MCF 10A (cell line): ENCODE measurements at places on chromosomes 4 and X.

DNA sequence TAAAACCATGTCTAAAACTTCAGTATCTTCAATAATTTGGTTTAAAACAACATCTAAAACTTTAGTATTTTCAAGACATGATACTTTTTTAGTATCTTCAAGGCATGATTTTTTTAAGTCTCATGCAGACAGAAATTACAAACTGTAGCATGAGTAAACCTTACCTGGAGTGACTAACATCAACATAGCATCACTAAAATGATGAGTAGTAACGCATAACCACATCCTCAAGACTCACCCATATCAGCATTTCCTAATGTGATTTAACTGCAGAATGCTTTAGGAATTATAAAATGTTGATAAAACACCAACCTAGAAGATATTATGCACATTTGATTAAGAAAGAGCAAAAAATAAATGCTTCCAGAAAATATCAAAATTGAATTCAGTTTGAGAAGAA is 19.7 kb upstream of the EDNRA start:
- no peak overlapping the region for H3K4me3 ChIP-seq
- no peaks in the 10 kb centered on the region for H3K27me3 ChIP-seq
- H3K4me1 ChIP-seq = no peaks in the 10 kb centered on the region
- DNase-seq = no peak
- H3K36me3 ChIP-seq = no peaks in the 10 kb centered on the region

- H3K27ac ChIP-seq = no peak overlapping the region
- H3K36me3 ChIP-seq = no peaks in the 10 kb centered on the region
- H3K4me3 ChIP-seq = no peak overlapping the region
- no peaks in the 10 kb centered on the region for H3K4me1 ChIP-seq
These were observed 41.1 kb downstream of the BMPR1B start for GRCh38 chr4:94798808-94799207.

- H3K27me3 ChIP-seq = no peaks in the 10 kb centered on the region
- no peaks in the 10 kb centered on the region for H3K4me1 ChIP-seq
- H3K27ac ChIP-seq = no peak overlapping the region
- peak overlapping the region; percentile 71 for H3K4me3 ChIP-seq
- peak; percentile 64 for DNase-seq
These were observed 5.1 kb upstream of the PLCXD1 start for GRCh38 chrX:275967-276580.

GRCh38 chr4:22414833-22415232 is 101.0 kb downstream of the ADGRA3 start:
- peaks cover 33% of the 10 kb centered on the region for H3K36me3 ChIP-seq
- no peak overlapping the region for H3K27ac ChIP-seq
- no peaks in the 10 kb centered on the region for H3K4me1 ChIP-seq
- DNase-seq = no peak
- H3K4me3 ChIP-seq = no peak overlapping the region

GRCh38 chrX:10496345-10496965 is 123.9 kb downstream of the MID1 start:
- no peak overlapping the region for H3K4me3 ChIP-seq
- no peaks in the 10 kb centered on the region for H3K4me1 ChIP-seq
- no peak for DNase-seq
- H3K36me3 ChIP-seq = no peaks in the 10 kb centered on the region
- no peak overlapping the region for H3K27ac ChIP-seq

DNA sequence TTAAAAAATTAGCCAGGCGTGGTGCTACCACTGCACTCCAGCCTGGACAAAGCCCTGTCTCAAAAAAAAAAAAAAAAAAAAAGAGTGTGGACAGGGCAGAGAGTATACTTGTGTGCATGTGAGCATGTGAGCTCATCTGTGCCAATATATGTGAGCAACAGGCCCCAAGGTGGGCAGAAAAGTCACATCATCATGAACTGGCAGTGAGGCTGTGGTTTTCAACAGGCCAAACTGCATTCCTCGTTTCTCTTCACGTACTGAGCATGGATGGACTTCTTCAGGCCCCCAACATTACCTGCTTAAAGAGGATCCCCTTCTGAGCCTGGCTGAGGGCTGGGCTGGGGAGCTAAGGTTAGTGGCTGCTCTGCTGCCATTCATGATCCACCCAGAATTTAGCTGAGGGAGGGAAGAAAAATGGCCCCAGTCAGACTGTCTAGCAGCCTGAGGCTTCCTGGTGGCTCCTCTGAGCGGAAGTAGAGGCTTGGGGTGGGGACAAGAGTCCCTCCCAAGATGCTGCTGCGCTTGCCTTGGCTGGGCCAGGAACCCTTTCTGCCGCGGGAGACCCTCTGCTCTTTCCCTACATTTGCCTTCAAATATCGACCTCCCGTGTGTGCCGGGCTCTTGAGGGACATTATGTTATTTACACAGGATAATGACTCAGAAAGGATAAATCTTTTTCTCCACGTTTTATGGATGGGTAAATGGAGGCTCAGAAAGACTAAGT is 55.0 kb downstream of the DIPK2B start:
- no peaks in the 10 kb centered on the region for H3K36me3 ChIP-seq
- DNase-seq = no peak
- H3K27me3 ChIP-seq = peaks cover 54% of the 10 kb centered on the region
